ENCODE measurements at places on chromosomes 1 and 21.

DNA sequence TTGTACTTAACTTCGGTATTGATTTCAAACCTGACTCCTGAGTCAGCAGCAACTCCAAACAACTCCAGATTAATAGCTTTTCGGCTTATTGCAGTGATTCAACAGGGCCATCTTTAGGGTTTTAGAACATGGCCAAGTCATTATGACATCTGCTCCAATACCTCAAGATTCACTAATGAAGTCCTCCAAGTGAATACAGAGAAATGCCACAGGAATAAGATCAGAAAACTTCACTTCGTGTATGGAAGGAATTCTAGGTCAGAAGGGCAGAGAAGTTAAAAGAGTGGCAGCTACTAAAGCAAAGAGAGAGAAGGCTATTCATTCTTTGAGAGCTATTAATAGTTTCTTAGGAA lies 7.6 kb upstream of the C1orf116 start:
- no peak for DNase-seq

GRCh38 chr21:46483300-46484295 lies 24.9 kb downstream of the DIP2A start:
- peak; percentile 36 for DNase-seq

DNA sequence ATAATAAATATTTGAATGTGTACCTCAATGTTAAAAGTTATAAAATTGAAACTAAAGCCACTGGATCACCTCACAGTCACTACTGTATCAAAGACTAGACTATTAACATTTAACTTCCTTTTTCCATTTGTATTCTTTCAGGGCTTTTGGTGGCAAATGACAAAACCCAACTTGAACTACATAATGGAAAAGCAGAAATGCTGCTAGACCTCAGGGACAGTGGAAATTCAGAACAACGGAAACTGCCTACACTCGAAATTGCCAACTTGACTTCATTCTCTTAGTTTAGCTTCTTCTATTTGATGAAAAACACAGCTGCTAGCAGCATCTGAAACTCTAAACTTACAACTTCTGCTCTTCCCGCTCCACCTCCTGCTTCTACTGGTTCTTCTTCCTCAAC lies 34.9 kb upstream of the NTNG1 start:
- DNase-seq = no peak

GRCh38 chr1:46315669-46316403 lies 12.3 kb downstream of the UQCRH start:
- DNase-seq = peak; percentile 15

- DNase-seq = peak; percentile 46
These were observed 328.4 kb downstream of the ZP4 start for GRCh38 chr1:237562242-237562823.

- DNase-seq = no peak
These were observed 34.3 kb downstream of the AMY1C start for GRCh38 chr1:103783944-103784377.

DNA sequence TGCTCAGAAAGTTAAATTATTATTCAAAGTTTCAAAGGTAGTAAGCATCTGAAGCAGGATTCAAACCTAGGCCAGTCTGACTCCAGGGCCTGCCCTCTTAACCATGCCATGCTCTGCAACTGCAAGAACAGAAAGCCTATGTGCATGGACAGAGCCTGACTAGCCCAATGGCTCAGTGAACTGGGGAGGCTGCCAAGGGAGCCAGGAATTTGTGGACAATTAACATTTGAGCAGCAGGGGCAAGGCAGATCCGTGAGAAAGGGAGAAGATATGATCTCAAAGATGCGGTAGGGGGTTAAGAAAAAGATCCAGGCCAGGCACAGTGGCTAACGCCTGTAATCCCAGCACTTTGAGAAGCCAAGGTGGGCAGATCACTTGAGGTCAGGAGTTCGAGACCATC lies 6.5 kb upstream of the ATP1A4 start:
- no peak for DNase-seq

- DNase-seq = peak; percentile 14
These were observed 25.8 kb downstream of the UAP1 start for GRCh38 chr1:162587347-162587746.

GRCh38 chr1:30798389-30799232 lies 41.0 kb upstream of the LAPTM5 start:
- no peak for DNase-seq

DNA sequence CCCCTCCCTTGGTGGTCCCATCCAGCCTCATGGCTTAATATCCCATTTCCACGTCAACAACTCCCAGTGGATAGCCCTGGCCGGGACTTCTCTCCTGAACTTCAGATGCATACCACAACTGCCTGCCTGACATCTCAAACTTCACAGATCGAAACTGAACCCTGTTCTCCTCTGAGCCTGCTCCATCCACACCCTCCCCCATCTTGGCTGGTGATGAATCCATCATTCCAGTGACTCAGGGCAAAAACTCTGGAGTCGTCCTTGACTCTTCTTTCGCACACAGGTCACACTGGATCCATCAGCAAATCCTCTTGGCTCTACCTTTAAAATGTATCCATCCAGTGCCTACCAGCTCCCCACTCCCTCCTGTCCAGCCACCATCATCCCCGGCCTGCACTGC lies 3.9 kb downstream of the TAS1R2 start:
- no peak for DNase-seq

- DNase-seq = no peak
These were observed 37.5 kb upstream of the PRDM2 start for GRCh38 chr1:13662493-13662892.

GRCh38 chr1:110390096-110390495 lies 730 bp downstream of the SLC16A4 start:
- peak; percentile 60 for DNase-seq

DNA sequence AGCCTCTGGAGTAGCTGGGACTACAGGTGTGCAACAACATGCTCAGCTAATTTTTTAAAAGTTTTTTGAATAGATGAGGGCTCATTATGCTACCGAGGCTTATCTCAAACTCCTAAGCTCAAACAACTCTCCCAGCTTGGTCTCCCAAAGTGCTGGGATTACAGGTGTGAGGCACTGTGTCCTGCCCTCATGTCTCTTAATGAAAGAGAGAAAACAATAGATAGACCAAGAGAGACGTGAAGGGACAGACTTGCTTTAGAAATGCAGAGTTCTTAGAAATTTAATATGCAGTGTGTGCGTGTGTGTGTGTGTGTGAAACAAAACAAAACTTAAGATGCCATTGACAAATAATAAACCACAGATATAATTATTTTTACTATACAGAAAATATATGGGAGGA lies 105.2 kb downstream of the ST3GAL3 start:
- no peak for DNase-seq

- peak; percentile 52 for DNase-seq
These were observed 18.5 kb downstream of the PLA2G2D start for GRCh38 chr1:20100632-20101355.

DNA sequence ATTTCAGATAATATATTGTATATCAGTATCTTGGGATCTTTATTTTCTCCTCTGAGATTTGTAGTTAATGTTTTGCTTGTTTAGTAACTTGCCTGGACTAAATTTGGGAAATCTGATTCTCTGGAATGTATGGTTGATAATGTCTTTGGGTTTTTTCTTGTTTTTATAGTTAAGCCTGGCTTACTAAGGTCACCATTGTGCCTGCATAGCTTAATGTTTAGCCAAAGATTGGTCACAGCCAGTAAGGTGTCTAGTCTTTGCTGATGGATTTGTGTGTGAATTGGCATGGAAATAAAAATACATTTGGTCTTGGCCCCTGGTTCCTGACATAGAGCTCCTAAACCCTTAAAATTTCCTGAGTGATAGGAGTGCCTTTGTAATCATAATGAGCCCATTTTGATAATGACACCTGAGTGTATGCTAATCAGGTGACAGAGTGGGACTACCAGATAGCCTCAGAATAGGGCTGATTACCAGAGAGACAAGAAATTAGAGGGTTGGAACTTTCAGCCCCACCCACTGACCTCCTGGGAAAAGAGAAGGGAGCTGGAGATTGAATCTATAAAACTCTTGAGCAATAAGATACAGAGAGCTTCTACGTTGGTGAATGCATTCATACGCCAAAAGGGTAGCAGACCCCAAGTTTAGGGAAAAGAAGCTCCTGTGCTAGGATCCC lies 47.9 kb upstream of the NUF2 start:
- no peak for DNase-seq

DNA sequence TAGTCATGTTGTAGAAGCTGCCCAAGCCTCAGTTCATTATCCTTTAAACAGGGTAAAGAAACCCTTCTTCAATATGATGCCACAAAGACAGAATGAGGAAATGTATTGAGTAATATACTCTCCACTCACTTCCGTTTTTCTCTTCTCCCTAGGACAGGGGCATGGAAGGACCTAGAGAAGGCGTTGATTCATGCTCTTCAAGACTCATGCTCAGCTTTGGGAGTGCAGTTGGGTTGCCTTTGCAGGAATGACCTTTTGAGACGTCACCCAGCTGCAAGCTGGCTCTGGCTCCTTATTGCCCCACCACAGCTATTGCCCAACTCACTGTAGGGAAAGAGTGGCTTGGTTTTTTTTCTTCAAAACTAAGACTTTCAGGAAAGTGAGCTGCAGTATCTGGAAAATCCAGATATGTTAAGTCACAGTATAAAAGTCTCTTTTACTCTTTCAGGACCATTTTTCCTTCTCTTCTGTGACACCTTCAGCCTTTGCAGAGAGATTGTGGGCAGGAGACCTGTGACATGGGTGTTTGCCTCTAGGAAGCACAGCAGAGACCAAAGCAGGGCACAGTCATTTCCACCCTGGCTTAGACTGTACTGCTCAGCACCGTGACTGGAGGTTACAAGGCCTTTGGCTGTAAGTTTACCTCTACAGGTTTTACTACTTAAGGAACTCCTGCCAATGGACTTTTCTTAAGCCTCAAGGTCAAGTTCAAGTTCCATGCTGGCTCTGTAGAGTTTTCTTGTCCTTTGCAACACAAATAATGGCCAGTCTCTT lies 39.5 kb downstream of the XCL2 start:
- peak; percentile 59 for DNase-seq

DNA sequence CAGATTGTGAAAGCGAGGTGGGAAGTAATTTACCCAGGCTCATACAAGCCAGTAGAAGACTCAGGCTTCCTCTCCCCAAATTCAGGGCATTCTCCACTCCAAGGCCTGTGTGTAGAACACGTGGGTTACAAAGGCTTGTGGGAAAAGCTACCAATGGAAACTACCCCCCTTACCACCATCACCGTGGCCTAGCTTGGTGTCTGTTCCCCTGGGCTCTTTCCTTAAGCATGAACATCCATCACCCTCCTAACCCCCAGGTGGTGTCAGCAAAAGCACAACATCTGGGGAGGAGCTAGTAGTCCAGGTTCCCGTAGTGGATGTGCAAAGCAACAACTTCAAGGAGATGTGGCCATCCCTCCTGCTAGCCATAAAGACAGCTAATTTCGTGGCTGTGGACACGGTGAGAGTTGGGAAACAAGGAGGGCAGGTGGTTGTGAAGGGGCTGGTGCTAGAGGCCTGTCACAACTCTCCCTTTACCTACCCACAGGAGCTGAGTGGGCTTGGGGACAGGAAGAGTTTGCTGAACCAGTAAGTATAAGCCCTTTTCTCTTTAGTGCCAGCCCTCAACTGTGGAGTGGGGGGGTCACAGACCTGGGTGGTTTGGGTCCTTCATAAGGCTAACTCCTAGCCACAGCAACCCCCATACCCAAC lies 701 bp upstream of the MUTYH start:
- DNase-seq = peak; percentile 30

GRCh38 chr1:110785055-110785454 lies 87.9 kb upstream of the CD53 start:
- DNase-seq = no peak

GRCh38 chr1:25848531-25848930 lies 10.7 kb downstream of the AUNIP start:
- peak; percentile 77 for DNase-seq

GRCh38 chr21:45479691-45480675 lies 62.3 kb downstream of the SLC19A1 start:
- no peak for DNase-seq

- DNase-seq = no peak
These were observed 6.5 kb downstream of the SDF4 start for GRCh38 chr1:1225238-1225845.

DNA sequence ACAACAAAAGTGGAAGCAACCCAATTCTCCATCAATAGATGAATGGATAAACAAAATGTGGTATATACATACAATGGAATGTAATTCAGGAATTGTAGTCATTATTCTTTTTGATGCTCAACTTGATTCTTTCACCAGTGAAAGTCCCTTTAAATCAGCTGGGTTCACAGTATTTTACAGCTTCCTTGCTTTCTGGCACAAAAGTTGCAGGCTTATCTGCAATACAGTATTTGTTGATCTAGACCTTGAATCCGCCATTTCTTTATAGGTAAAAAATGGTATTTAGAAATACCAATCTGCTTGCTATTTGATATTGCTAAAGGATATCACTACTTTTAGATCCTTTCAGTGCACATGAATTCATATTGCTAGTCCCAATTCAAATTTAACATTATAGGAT lies 44.7 kb upstream of the ERO1B start:
- DNase-seq = no peak

- no peak for DNase-seq
These were observed 12.2 kb upstream of the IL10 start for GRCh38 chr1:206784471-206784903.

DNA sequence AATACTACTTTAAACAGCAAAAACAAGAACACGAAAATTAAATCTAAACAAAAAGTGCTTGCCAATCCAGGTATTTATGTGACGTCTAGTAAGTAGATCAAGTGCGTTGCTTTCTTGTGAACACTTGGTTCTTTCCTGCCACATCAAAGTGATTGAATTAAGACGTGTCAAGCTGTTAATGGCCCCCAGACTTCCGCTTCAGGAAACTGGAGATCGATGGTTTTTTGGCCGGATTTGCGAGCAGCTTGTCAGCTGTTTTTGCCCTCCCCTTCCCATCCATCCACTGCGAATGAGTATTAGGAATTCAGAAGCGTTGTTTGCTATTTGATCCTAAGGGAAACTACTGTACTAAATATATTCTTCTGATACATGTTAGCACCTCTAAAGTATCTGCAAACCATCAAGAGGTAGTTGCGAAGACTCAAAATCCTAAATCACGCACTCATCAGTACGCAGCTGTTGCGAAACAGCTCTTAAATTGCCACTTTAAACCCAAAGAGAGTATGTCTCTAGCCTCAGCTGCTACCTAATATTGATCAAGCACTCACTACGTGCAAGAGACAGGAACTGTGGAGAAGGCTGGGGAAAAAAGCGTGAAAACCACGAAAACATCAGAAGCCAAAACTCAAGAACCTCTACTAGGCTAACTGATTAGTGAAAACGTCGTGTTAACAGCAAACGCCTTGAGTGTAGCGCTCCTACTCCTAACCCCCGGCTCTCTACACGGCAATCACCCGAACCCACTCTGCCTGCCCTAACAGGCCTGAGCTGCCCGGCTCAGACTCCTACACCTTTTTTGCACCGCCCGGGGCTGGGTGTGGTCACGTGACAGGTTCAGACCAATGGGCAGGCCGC lies 473 bp upstream of the BRDT start:
- no peak for DNase-seq

GRCh38 chr21:30243691-30244090 lies 27.8 kb upstream of the CLDN8 start:
- DNase-seq = no peak

- DNase-seq = no peak
These were observed 221.6 kb downstream of the AKT3 start for GRCh38 chr1:243628476-243628907.

GRCh38 chr1:118812555-118812954 lies 175.6 kb downstream of the TBX15 start:
- no peak for DNase-seq

- DNase-seq = no peak
These were observed 36.6 kb downstream of the CDC42 start for GRCh38 chr1:22089134-22089571.

GRCh38 chr1:95554408-95554807 lies 320.4 kb downstream of the RWDD3 start:
- DNase-seq = no peak

GRCh38 chr1:226980565-226981385 lies 40.7 kb downstream of the COQ8A start:
- no peak for DNase-seq
